ENCODE measurements at places on chromosomes 16 and 17. TPM values are rescaled to one million over a fixed set of nuclear protein-coding genes. Genes with fewer than 3 reads are reported as not detected.

UNC45B gene
- not detected for total RNA-seq

OR1F1 gene
- not detected for total RNA-seq

HSD11B2 gene
- not detected for total RNA-seq

TEKT3 gene
- not detected for total RNA-seq

RASL10B gene
- total RNA-seq: 0.76 TPM

RCVRN gene
- not detected for total RNA-seq

DNA sequence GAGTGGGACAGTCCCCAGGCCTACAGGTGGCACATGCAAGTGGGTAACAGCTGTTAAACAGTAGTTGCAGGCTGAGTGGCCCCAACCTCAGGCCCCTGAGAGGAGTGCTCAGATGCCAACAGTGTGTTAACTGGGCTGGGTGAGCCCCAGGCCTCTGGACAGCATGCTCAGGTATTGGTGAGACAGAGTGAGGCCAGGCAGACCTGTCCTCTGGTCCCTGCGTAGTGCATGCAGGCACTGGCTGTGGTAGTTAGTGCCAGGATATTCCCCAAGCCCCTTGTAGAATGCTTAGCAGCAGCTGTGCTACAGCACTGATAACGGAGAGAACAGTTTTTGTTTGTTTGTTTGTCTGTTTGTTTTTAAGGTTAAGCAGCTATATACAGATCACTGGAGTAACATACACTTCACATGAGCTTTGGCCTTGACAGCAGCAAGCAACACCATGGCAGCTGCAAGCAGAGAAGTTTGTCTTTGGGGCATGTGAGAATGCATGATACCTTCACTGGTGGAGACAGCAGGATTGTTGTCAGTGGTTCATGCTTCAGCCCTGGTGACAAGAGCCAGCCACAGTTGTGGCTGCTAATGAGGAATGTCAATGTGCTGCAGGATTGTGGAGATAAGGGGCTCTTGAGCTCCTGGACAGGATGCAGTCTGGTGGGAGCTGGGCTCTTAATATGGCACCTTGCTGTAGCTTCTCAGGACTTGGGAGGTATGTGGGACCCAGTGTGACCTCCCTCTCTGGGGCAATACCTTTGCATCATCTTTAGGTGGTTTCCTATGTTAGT lies 614.4 kb downstream of the CDH11 start:
- no peak for DNase-seq

- DNase-seq: peak; percentile 97
Measured at GRCh38 chr17:81471818-81472456, 40.7 kb downstream of the ACTG1 start.

GRCh38 chr16:12802661-12803060 lies 1.0 kb downstream of the CPPED1 start:
- peak; percentile 22 for DNase-seq

DNA sequence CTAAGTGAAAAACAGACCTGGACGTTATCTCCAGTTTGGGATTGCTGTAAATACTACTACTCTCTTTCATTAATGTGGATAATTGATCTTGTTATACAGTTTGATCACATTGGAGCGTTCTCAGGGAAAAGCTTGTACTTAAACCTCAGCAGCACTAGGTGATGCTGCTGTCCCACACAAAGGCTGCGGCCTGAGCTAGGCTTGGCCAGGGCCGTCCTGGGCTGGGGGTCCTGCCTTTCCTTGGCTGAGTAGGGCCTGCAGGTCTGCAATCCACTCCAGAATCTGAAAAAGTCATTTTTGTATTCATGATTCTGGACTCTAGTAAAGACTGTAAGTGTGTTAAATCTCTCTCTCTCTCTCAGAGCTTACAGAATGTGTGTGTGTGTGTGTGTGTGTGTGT lies 23.7 kb upstream of the PMFBP1 start:
- no peak for DNase-seq

DNA sequence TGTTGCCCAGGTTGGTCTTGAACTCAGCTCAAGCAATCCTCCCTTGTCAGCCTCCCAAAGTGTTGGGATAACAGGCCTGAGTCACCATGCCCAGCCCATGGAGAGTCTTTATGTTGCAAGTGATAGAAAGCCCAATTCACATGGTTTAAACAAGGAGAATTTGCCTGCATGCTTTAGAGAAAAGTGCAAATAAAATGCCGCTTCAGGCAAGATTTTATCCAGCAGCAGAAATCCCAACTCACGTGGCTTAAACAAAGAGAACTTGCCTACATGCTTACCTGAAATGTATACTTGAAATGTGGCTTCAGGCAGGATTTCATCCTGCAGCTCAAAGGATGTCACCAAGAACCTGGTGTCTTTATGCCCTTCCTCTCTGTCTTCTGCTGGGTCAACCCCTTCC lies 28.8 kb upstream of the XYLT2 start:
- peak; percentile 29 for DNase-seq

- no peak for DNase-seq
Measured at GRCh38 chr17:9527788-9528187, 47.8 kb downstream of the STX8 start.

- DNase-seq: no peak
Measured at GRCh38 chr16:22299036-22299435, 1.8 kb downstream of the POLR3E start.

- no peak for DNase-seq
Measured at GRCh38 chr16:31036691-31037090, 3.3 kb downstream of the STX4 start.

- no peak for DNase-seq
Measured at GRCh38 chr16:61246592-61246991, 789.6 kb downstream of the CDH8 start.

GRCh38 chr16:75309899-75310430 lies 58.5 kb upstream of the BCAR1 start:
- no peak for DNase-seq

GRCh38 chr16:27188633-27189032 lies 14.7 kb upstream of the KDM8 start:
- DNase-seq: no peak

DNA sequence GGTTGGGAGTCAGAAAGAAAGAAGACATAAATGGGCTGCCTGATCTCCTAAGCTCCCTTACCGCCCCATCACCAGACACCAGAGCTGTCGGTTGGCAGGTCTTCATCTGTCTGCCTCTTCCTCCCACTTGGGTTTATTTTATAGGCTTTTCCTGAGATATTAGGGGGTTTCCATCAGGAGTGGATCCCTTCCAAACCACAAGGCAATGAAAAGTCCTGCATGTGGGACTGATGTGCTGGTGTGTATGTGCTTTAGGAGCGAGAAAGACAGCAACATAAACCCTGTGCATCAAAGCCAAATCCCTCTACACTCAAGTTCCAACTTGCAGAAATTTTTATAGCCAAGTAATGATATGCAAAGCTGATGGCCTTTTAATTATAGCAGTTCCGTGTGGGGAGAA lies 389.5 kb downstream of the SLC39A11 start:
- no peak for DNase-seq

DNA sequence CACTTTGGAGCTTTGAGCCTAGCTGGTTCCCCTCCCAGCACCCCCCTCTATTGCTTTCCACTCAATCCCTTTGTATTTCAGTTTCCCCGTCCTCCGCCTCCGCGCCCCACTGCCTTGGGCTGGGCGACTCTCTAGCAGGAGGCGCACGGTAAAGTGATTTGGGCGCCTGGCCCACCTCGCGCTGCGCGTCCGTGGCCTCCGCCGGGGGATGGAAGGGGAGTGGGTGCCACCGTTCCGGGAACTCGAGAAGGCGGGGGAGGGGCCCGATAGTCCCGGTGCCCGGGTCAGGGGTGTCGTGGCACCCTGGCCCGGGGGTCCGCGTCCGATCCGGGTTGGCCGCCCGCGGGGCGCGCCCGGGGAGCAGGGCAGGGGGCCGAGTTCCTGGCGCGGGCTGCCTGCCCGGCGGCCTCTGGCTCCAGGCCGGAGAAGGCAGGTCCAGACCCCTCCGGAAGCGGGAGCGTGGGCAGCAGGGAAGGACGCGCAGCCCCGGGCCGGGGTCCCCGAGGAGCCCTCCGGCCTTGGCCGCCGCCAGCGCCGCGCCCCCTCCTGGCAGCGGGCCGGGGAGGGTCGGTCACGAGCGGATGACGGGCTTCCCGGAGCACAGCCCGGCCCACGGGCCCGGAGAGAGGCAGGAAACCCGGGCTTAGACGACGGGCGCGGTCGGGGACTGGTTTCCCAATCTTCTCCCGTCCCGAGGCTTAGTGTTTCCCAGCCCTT lies 15.8 kb downstream of the MEOX1 start:
- peak; percentile 71 for DNase-seq

- peak; percentile 53 for DNase-seq
Measured at GRCh38 chr17:28744104-28744971, 527 bp downstream of the TRAF4 start.

- no peak for DNase-seq
Measured at GRCh38 chr17:7421186-7421585, 1.1 kb downstream of the SPEM1 start.

Measured in GM23248 (cell line).